ENCODE measurements at places on chromosomes 2 and 18.

DNA sequence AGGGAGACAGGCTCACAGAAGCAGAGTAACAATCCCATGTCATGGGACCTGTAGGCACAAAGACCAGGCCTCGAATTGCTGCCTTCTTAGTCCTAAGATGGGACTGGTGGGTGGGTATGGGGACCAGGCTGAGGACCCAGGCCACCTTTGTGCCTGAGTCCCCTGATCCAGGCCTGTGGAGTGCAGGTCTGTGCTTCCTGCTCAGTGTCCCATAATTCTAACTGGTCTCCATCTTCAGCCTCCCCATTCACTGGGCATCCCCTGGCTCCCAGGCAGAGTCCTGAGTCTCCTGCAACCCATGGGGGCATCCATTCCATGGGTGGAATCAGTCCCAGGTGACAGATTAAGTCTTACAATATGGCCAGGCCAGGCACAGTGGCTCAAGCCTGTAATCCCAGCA lies 83.9 kb downstream of the SMAD7 start:
- no peak for DNase-seq

- DNase-seq = no peak
Observed at GRCh38 chr2:183740241-183740640, 616.0 kb downstream of the NUP35 start.

DNA sequence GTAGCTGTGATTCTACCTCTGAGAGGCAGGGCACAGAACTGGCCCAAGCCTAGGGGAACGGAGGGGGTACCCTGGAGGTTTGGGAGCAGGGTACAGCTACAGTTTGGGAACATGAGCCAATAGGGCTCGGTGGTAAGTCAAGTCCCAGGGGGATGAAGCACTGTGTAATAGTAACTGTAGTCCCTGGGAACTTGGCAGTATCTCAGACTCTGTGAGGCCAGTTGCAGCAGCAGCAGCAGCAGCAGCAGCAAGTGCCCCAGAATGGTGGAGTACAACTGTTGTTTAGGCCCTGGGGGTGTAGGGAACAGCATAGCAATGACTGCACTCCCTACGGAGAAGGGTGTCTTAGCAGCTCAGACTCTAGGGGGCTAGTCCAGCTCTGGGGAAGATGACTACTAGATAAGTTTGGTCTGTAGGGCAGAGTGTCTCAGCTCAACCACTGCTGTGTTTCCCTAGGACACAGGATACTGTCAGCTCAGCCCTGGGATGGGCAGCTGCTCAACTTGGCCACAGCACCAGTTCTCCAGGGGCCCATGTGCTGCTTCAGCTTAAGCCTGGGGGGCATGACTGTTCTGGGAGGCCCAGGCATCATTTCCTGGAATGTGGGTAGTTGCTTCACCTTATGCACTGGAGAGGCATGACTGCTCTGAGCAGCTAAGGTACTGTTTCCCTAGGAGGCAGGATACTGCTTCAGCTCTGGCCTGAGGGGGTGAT lies 20.5 kb downstream of the CARF start:
- no peak for DNase-seq

DNA sequence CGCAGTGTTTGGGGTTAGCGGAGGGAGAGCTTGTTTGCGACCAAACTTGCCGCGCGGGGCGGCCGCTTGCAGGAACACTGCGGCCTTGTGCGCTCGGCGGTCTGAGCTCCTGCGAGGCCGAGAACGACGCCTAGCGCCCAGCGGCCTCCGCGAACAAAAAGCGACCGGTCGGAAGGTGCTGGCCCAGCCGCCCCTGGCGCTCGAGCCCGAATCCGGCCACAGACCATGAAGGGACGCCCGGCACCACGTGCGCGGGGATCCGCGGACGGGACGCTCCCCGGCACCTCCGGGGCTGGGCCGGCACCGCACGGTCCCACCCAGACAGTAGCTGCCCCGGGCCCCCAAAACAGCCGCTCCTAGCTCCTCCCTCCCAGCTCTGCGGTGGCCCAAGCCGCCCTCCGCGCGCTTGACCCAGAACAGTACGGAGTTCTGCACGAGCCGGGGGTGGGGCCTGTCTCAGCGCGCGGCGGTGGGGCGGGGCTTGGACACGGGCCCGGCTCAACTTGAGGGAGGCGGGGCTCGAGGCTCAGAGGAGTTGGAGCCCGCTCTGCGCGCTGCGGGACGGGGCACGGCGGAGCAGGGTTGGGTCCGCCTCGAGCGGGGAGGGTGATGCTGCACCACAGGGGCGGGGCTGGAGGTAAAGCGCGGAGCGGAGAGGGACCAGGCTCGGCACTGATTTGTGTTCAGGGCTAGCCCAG lies 664 bp upstream of the IMPA2 start:
- DNase-seq = peak; percentile 95

DNA sequence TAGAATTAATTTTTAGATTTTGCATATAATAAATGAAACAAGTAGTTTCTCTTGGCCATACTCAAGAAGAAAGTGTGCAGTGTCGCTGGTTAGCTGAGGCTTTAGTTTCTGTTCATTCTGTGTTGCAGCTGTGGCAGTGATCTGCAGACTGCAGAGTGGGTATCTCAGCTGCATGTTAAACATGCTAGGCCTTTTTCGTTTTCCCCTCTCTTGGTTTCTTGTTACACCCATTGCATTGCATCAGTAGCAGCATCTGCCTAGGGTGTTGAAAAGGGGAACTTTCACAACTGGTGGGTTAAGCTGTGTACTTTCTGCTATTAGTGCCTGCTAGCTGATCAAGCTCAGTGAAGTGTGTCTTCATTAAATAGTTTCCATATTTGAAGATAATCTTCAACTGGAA lies 51.3 kb downstream of the ACSL3 start:
- DNase-seq = no peak

GRCh38 chr2:18889565-18890332 lies 300.4 kb upstream of the NT5C1B start:
- DNase-seq = no peak
